Endothelial cell of umbilical vein (primary cell): ENCODE measurements at places on chromosomes 16 and 17.

GRCh38 chr17:10210151-10210574 is 11.8 kb upstream of the GAS7 start:
- DNase-seq: no peak

GRCh38 chr16:85369741-85370528 is 243.2 kb upstream of the GSE1 start:
- no peak for DNase-seq

GRCh38 chr16:1082952-1083675 is 10.6 kb downstream of the SSTR5 start:
- DNase-seq: peak; percentile 23

- DNase-seq: no peak
Observed at GRCh38 chr17:60231691-60232090, 81.9 kb downstream of the CA4 start.

DNA sequence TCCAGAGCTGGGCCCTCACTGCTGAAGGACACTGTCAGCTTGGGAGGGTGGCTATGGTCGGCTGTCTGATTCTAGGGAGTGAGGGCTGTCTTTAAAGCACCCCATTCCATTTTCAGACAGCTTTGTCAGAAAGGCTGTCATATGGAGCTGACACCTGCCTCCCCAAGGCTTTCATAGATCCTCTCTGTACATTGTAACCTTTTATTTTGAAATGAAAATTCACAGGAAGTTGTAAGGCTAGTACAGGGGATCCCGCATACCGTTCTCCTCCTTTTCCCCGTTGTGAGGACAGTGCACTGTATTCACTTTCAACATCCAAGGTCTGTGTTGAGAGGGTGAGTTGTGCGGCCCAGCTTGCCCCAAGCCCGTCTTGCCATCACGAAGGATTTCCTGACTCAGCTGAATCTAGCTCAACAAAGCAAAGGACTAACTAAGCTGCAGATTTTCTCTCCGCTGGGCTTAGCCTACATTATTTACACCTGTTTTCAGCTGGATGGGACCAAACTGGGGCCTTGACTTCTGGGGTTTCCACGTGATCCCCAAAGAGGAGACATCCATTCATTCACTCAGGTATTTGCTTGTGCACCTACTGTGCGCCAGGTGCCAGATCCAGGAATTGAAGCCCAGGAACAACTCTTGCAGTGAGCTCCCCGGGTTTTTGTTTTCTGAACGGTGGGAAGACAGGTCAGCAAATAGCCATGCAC is 5.2 kb upstream of the TMEM235 start:
- DNase-seq: no peak

- no peak for DNase-seq
Observed at GRCh38 chr17:44346064-44346844, 1.2 kb downstream of the GRN start.
